ENCODE measurements at places on chromosomes 2 and 18.

DNA sequence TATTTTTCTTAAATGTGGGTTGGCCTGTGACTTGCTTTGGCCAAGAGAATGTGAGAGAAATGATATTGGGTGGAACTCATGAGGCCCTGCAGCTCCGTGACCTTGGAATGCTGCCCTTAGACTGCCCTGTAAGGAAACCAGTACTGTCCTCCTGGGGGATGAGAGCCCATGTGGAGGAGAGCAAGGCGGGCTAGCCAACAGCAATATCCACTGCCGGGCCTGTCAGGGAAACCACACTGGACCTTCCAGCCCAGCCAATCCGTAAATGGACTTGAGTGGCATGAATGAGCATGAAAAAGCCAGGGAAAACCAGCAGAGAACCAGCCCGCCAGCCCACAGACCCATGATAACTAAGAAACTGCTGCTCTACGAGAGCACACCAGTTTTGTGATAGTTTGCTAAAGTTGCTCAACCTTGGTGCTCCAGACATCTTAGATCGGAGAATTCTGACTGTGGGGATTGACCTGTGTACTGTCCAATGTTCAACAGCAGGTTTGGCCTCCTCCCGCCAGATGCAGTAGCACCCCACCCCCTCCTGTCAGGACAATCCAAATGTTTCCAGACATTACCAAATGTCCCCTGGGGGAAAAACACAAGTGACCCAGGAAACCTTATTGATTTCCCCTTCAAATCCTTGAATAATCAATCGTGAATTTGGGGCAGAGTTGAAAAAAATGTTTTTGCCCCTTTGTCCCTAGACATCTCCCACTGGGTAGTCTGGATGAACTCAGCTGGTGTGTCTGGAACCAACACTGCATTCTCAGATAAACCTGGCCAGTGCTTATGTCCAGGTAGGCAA lies 27.2 kb downstream of the ALPK2 start:
- DNase-seq, result no peak

- DNase-seq, result no peak
Observed at GRCh38 chr18:62577765-62578164, 54.9 kb downstream of the ZCCHC2 start.

DNA sequence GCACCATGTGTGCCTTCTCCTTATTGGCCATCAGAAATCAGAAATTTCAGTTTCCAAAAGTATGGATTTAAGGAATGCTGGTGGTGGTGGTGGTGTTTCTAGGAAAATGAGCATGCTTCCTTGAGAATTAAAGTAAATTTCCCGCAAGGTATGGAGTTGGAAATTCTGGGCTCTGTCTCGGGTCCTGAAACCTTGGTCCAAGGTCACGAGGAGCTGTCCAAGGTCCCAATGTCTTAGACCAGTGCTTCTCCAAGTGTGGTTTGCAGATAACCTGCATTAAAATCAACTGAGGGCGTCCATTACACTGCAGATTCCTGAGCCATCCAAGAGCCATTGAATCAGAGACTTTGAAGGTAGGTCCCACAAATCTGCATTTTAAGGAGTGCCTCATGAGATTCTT lies 210.9 kb upstream of the PKDCC start:
- DNase-seq, result peak; percentile 61

GRCh38 chr18:63322908-63323634 lies 3.5 kb upstream of the BCL2 start:
- DNase-seq, result peak; percentile 82

DNA sequence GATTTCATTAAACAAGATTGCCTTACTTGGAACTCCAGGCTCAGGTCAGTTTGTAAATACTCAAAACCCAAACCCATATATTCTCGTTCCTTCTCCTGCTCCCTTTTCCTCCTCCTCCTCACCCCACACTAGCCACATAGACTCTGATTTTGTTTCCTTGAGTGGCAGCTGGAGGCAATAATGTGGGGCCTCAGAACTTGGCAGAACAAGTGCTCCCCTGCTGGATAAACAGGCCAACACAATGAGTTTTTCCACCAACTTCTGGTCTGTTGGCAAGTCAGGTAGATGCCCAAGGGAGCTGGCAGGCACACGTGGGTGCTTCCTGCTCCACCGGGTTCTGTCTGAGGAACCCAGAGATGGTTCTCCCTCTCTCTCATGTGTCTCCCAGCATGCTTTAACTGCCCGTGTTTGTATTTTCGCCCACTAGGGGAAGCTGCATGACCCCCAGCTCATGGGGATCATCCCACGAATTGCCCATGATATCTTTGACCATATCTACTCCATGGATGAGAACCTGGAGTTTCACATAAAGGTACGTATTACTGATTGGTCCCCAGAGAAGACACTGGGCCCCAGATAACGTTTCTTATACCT lies 61.9 kb downstream of the KIF5C start:
- DNase-seq, result no peak

Data from fibroblast of mammary gland (primary cell).